ENCODE measurements at places on chromosomes 12 and 14. TPM values are rescaled to one million over a fixed set of nuclear protein-coding genes. Genes with fewer than 3 reads are reported as not detected.

The HOXC10 gene
- total RNA-seq, result not detected

DNA sequence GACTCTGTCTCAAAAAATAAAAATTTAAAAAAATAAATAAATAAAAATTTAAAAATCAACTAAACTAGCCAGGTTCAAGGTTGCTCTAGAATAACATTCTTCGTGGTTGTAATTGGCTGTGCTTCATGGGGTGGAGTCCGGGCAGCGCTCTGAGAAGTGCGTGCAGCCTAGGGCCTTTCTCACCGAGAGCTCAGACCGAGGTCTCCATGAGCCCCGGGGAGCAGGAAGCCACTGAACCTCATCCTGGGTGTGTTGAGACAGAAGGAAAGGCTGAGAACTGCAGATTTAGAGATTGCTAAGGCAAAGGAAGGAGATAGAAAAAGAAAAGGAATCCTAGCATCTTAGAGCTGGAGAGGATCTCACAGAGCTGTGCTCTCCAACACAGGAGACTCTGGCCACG is 14.7 kb downstream of the P2RX4 start:
- no peak for DNase-seq
- H3K4me1 ChIP-seq, result no peaks in the 10 kb centered on the region
- no peak overlapping the region for H3K27ac ChIP-seq
- H3K4me3 ChIP-seq, result no peak overlapping the region

The HELB gene
- 2.6 TPM for total RNA-seq

- no peaks in the 10 kb centered on the region for H3K4me1 ChIP-seq
- no peak overlapping the region for H3K4me3 ChIP-seq
- H3K27me3 ChIP-seq, result no peaks in the 10 kb centered on the region
- no peak overlapping the region for H3K27ac ChIP-seq
- peaks cover 6% of the 10 kb centered on the region for H3K36me3 ChIP-seq
Measured at GRCh38 chr14:100488057-100488456, 99.2 kb downstream of the BEGAIN start.

DNA sequence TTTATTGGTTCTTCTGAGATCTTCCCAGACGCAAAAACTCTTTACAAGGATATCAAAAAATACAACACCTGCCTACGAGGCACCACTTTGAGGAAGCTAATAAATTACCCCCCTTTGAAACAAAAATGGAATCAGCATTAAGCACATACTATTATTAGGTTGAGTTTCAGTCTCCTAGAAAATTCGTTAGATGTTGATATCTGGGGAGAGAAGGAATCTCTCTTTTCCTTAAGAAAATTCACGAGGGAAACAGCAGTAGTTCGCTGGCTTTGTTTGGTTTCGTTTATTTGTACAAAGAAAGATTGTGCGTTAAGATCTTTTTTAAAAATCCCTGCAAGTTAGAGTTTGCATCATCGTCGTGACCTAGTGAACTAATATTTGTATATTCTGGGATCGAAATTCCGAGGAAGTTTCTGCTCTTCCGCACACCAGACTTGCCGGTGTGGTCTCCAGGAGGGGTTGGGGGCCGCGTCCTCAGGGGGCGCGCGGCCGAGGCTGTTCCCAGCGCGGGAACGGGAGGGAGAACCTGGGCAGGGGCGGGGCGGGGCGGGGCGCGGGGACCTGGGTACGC is 12.1 kb downstream of the NKX2-1 start:
- DNase-seq, result no peak
- peaks cover 6% of the 10 kb centered on the region for H3K4me1 ChIP-seq
- peaks cover 96% of the 10 kb centered on the region for H3K27me3 ChIP-seq
- no peak overlapping the region for H3K4me3 ChIP-seq
- H3K27ac ChIP-seq, result no peak overlapping the region

DNA sequence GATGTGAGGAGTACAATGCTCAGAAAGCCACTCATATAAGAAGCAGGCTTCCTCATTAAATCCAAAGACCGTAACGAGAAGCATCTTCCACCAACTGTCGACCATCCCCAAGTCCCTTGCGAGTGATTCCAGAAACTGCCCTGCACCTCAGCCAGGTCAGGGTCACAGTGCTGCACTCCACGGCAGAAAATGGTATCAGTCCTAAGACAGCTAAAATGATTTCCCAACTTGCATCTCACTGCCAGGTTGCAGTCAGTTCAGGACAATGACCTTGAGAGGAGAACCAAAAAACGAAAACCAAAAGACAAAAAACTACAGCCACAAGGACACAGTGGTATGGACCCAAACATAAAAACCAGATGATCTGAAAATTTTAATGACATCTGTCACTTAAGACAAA is 20.6 kb downstream of the SBNO1 start:
- peaks cover 38% of the 10 kb centered on the region for H3K36me3 ChIP-seq
- no peaks in the 10 kb centered on the region for H3K27me3 ChIP-seq

DNA sequence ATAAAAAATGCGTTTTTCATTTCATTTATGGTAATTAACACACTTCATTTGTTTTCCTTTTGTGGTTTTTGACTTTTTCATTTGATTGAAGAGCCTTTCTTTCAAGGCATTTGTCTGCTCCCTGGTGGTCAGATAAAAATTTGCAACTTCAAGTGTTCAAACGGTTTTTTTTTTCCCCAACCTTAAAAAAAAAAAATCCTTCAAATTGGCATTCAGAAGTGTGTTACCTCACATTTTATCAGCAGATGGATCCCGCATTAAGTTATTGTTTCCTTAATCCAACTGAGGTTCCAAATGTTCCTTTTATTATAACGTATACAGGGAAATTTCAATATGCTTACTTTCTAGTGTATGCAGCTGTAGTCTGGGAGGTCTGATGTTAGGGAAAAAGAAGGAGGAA is 47.2 kb downstream of the MYF5 start:
- no peaks in the 10 kb centered on the region for H3K27me3 ChIP-seq
- H3K27ac ChIP-seq, result no peak overlapping the region
- no peaks in the 10 kb centered on the region for H3K36me3 ChIP-seq

DNA sequence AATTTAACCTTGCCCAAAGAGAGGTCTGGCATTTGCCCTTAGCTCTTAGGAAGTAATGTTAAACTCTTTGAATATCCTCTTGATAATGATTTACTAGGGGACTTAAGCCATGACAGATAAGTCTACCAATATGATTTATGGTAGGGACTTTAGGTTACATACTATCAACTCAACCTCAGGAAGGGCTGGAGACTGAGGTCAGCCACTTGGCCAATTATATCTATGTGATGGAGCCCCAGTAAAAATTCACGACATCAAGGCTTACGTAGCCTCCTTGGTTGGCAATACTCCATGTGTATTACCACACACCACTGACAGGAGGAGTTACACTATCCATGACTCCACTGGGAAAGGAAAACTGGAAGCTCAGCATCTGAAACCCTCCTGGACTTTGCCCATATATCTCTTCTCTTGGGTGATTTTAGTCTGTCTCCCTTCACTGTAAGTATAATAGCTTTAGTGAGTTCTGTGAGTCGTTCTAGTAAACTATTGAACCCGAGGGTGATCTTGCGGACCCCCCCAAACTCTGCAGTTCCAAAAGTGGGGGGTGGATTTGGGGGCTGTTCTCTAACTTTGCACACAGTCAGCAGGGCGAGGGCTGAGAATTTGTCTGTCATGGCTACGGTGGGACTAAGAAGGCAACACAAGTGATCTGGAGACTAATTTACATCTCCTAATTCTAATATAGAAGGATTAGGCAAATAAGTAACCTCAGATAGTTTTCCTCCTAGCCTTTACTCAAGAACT is 62.3 kb downstream of the R3HDM2 start:
- no peak for DNase-seq
- H3K27me3 ChIP-seq, result no peaks in the 10 kb centered on the region

The CPNE6 gene
- total RNA-seq, result 0.52 TPM

GRCh38 chr12:108587826-108588225 is 10.1 kb downstream of the TMEM119 start:
- no peak for DNase-seq
- no peak overlapping the region for H3K4me3 ChIP-seq
- H3K27ac ChIP-seq, result no peak overlapping the region
- H3K4me1 ChIP-seq, result peaks cover 15% of the 10 kb centered on the region

GRCh38 chr14:103539056-103539825 is 10.2 kb downstream of the TRMT61A start:
- no peaks in the 10 kb centered on the region for H3K27me3 ChIP-seq
- H3K36me3 ChIP-seq, result no peaks in the 10 kb centered on the region
- H3K27ac ChIP-seq, result peak overlapping the region; percentile 84
- DNase-seq, result peak; percentile 47

DNA sequence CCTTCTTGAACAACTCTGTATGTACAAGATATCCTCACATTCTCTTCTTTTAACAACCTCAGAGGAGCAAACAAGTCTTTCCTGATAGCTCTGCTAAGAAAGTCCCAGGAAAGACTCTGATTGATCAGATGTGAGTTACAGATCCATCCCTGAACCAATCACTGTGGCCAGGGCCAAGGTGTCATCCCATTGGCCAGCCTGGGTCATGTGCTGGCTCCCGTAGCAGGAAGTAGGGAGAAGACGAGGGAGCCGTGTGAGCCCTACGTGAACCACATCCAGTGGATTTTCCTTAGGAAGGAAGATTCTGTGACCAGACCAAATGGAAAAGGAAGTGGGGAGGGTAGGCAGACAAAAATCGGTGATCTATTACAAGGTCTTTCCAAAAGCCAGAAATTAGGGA is 5.6 kb downstream of the P2RX7 start:
- no peaks in the 10 kb centered on the region for H3K27me3 ChIP-seq
- H3K4me3 ChIP-seq, result no peak overlapping the region
- peaks cover 4% of the 10 kb centered on the region for H3K4me1 ChIP-seq
- H3K27ac ChIP-seq, result no peak overlapping the region
- no peaks in the 10 kb centered on the region for H3K36me3 ChIP-seq

DNA sequence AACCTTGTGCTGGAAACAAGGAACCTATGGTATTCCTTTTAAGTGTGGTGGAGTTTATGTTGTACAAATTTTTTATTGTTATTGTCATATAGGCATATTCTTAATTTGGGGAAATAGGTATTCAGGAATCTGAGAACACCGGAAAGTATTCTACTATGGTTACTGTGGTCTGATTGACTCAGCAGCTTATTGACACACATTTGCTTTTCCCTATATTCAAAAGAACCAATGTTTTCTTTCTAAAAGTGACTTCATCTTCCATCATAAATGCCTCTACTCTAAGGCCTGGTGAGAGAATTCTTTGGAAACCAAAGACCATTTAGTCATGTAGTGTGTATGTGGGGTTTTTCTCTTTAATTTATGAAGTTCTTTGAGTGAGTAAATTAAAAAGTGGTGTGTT is 474.8 kb downstream of the TMTC2 start:
- no peaks in the 10 kb centered on the region for H3K4me1 ChIP-seq

DNA sequence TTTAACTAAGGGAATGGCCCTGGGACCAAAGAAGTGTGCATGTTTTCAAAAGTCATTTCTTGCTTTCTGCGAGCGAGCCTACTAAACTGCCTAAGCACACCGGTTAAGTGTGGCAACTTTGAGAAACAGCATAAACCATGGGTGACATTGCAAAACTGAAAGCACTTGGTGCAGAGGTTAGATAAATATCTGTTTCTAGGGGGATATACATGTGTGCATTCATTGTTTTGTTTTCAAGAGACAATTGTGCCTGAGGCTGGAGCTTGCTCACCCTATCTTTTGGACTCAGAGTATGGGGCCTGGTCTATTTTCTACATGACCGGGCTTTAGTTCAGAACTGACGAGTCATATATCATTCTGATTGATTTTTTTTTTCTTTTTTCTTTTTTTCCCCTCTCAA is 923.4 kb downstream of the NRXN3 start:
- no peaks in the 10 kb centered on the region for H3K4me1 ChIP-seq
- no peaks in the 10 kb centered on the region for H3K27me3 ChIP-seq
- no peak for DNase-seq
- no peak overlapping the region for H3K27ac ChIP-seq

- peaks cover 7% of the 10 kb centered on the region for H3K27me3 ChIP-seq
- no peaks in the 10 kb centered on the region for H3K36me3 ChIP-seq
- peaks cover 22% of the 10 kb centered on the region for H3K4me1 ChIP-seq
- DNase-seq, result no peak
- no peak overlapping the region for H3K27ac ChIP-seq
- no peak overlapping the region for H3K4me3 ChIP-seq
Measured at GRCh38 chr12:49966511-49967041, 4.9 kb downstream of the AQP5 start.

The KRT79 gene
- total RNA-seq, result not detected

- H3K36me3 ChIP-seq, result no peaks in the 10 kb centered on the region
- no peak overlapping the region for H3K27ac ChIP-seq
- H3K4me1 ChIP-seq, result no peaks in the 10 kb centered on the region
- DNase-seq, result no peak
- no peak overlapping the region for H3K4me3 ChIP-seq
Measured at GRCh38 chr12:102806110-102806509, 110.9 kb downstream of the PAH start.

DNA sequence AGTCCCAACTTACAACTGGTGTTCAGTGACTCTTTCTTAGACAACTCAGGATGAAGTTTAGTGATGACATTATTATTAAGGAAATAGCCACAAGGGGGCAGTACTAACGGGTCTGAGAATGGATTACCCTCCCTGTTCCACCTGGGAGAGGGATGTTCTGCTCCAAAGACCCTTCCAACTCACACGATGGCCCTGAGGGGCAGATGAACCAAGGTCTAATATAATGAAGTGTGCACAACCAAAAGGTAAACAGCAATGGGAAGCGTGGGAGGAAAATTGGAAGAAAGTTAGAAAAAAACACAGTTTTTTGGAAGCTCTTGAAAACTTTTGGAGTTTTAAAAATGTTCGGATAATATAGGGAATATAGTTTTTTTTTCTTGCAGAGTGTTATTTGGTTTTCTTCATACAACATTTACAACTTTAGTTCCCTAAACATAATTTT is 24.0 kb downstream of the FGF6 start:
- no peak overlapping the region for H3K27ac ChIP-seq
- no peak overlapping the region for H3K4me3 ChIP-seq
- no peak for DNase-seq
- no peaks in the 10 kb centered on the region for H3K4me1 ChIP-seq
- H3K36me3 ChIP-seq, result no peaks in the 10 kb centered on the region

The BEGAIN gene
- total RNA-seq, result 0.49 TPM

- H3K36me3 ChIP-seq, result no peaks in the 10 kb centered on the region
- no peaks in the 10 kb centered on the region for H3K4me1 ChIP-seq
- H3K27ac ChIP-seq, result no peak overlapping the region
- no peak for DNase-seq
Measured at GRCh38 chr12:104966677-104967076, 8.6 kb upstream of the SLC41A2 start.

GRCh38 chr14:93969082-93969828 is 7.1 kb downstream of the ASB2 start:
- peaks cover 79% of the 10 kb centered on the region for H3K4me1 ChIP-seq
- no peak for DNase-seq
- H3K4me3 ChIP-seq, result no peak overlapping the region
- no peaks in the 10 kb centered on the region for H3K36me3 ChIP-seq
- H3K27me3 ChIP-seq, result no peaks in the 10 kb centered on the region

DNA sequence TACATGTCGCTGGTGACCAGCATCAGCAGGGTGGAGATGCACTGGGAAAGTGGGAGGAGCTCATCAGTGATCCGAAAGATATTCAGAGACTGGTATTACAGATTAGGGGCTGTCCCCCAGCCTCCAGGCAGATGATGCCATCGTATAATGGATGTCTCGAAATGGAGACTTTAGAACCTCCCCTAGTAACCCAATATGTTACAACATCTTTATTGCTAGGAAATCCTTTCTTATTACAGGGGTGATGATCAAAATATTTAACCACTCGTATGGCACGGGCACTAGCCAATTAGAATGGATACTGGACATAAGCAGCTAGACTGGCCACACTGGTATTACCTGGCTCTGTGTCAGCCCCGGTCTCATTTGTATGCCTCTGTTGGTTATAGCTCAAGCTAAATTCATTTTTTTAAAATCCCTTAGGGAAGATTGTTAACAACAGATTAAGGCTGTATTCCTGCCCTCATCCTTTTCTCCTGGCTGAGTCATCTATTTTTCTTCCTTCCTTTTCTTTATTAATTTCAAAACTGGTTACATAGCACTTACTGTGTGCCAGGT is 10.8 kb upstream of the CEBPE start:
- H3K4me3 ChIP-seq, result no peak overlapping the region
- peaks cover 28% of the 10 kb centered on the region for H3K36me3 ChIP-seq
- peaks cover 10% of the 10 kb centered on the region for H3K4me1 ChIP-seq
- no peak overlapping the region for H3K27ac ChIP-seq

The AKAP3 gene
- total RNA-seq, result 2.6 TPM

All from heart left ventricle (tissue), 16 donors.